SJSA1 (cell line): ENCODE measurements at places on chromosomes 1 and 21. TPM values are rescaled to one million over a fixed set of nuclear protein-coding genes. Genes with fewer than 3 reads are reported as not detected.
A peak's percentile ranks its signal among the peaks of the same experiment; 100 is the strongest.

Gene RHD
- total RNA-seq, result not detected in 2 replicates

- peak; percentile 16 for DNase-seq
Observed at GRCh38 chr1:7387053-7387927, 383.8 kb upstream of the VAMP3 start.

GRCh38 chr1:187203257-187203656, 374.5 kb downstream of the PLA2G4A start:
- no peak for DNase-seq

- peak; percentile 88 for DNase-seq
Observed at GRCh38 chr1:6486433-6487011, 4.9 kb downstream of the PLEKHG5 start.

GRCh38 chr1:11725616-11726015, 10.3 kb upstream of the AGTRAP start:
- no peak for DNase-seq

DNA sequence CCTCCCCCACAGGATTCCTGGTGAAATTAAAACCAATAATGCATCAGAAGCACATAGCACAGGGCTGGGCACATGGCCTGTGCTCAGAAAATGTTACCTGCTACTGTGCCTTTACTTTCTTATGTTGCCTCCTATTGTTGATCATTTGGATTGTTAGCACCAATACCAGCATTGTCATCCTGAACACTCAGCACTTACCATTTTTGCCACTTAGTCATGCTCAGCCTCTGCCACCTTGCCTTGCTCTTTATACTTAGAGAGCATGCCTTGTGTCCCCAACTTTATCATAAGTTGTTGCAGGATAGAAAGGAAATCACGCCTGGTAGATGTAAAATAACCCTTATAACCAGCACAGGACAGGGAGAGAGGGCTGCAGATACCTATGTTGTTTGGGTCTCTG, 361.0 kb upstream of the RUNX1 start:
- DNase-seq, result no peak

Gene RIMKLA
- total RNA-seq, result under 0.01 TPM in 1 of 2 replicates, not detected in the other

GRCh38 chr1:25126562-25126961, 105.7 kb downstream of the SYF2 start:
- no peak for DNase-seq

DNA sequence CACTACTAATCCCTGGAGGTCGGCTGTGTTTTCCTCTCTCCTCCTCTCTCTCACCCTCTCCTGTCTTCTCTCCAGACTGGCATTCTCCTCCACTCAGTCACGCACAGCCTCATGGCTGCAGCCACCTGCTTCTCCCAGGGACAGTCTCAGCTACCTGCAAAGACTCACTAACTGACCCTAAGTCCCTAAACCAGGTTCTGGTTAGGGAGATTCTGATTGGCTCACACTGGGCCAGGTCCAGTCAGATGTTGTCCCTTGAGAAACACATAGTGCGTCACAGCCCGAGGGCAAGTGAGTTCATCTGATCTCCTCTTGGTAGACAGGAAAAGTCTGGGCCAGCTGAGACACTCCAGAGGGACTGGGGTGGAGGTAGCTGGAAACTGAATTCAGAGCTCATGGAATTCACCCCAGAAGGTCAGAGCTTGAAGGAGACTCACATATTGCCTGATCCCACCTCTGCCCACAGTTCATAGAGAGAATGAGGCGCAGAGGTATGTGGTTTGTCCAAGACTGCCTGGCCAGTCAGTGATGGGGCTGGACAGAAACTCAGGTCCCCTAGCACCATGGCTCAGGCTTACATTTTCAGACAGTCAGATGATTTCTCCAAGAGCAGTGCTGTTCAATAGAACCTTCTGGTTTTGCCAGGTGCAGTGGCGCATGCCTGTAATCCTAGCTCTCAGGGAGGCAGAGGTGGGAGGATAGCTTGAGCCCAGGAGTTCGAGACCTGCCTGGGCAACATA, 40.4 kb upstream of the RPL11 start:
- no peak for DNase-seq

- peak; percentile 57 for DNase-seq
Observed at GRCh38 chr1:203871114-203871880, 9.9 kb downstream of the SNRPE start.

DNA sequence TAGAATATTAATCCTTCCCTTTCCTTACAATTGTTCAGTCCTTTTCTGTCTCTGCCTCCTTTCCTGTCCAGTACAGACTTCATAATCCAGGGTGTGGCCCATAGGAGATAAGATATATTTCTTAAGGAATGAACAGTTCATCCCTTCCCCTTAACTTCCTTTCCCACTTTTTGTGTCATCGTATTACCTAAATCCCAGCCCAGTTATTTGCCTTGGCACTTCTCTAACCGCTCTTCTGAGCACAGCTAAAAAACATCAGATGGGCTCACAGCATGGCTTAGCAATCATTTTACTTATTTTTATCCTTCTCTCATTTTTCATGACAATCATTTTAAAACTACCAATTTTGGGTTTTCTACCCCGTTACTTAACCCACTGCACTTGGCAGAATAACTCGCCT, 39.6 kb downstream of the F3 start:
- DNase-seq, result no peak

Gene CSF3R
- not detected in 2 replicates for total RNA-seq

- DNase-seq, result no peak
Observed at GRCh38 chr1:153374071-153374470, 1.4 kb downstream of the S100A12 start.

Gene PGLYRP4
- not detected in 2 replicates for total RNA-seq

GRCh38 chr1:49234988-49235387, 458.3 kb upstream of the BEND5 start:
- no peak for DNase-seq

Gene TESK2
- 2.0 and 3.2 TPM in 2 replicates for total RNA-seq

Gene ACTL8
- not detected in 2 replicates for total RNA-seq

- DNase-seq, result no peak
Observed at GRCh38 chr1:192575499-192576189, at the start of gene RGS1. RGS1 (plus strand) TSS chr1:192575773; CDS start chr1:192575793, 20 bp downstream.

Gene TBX19
- 0.47 and 1.4 TPM in 2 replicates for total RNA-seq

- DNase-seq, result peak; percentile 61
Observed at GRCh38 chr1:30782361-30783255, 25.0 kb upstream of the LAPTM5 start.

GRCh38 chr1:230087717-230088105, 20.7 kb downstream of the GALNT2 start:
- DNase-seq, result no peak

- DNase-seq, result no peak
Observed at GRCh38 chr1:184590163-184590750, 164.4 kb downstream of the EDEM3 start.

DNA sequence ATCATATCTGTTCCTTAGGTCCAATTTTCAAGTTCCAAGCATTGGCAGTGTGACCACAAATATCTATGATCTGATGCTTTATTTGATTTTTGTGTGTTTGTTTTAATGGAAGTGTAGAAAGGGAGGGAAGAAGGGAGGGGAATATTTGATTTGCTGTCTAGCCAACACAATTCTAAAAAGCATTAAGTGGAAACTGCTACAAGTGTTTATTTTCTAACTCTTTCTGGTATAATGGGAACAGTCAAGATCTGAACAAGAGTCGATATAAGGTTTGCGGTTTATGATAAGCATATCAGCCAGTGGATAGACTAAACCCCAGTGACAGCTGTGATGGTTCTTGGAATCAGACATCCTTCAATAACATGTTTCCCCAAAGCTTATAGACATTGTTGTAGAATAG, 267.8 kb upstream of the SNX7 start:
- no peak for DNase-seq

GRCh38 chr1:66535061-66535460, 1.1 kb downstream of the SGIP1 start:
- DNase-seq, result no peak

Gene COL11A1
- total RNA-seq, result 470 and 511 TPM in 2 replicates

GRCh38 chr1:174680101-174680500, 232.3 kb downstream of the GPR52 start:
- DNase-seq, result no peak

Gene SLC9C2
- not detected in 2 replicates for total RNA-seq

Gene PIK3CD
- 9.0 and 15.7 TPM in 2 replicates for total RNA-seq

Gene FCRL1
- not detected in 2 replicates for total RNA-seq

GRCh38 chr1:231216498-231216897, 24.5 kb upstream of the GNPAT start:
- no peak for DNase-seq

GRCh38 chr21:45138199-45139002, 64.0 kb downstream of the ADARB1 start:
- DNase-seq, result peak; percentile 43

Gene KLHDC7A
- total RNA-seq, result not detected in 2 replicates

GRCh38 chr1:32873484-32873883, 2.8 kb upstream of the FNDC5 start:
- DNase-seq, result no peak
